ENCODE measurements at places on chromosomes 2 and 18.

- DNase-seq, result no peak
Measured at GRCh38 chr2:128179461-128179755, 88.4 kb downstream of the UGGT1 start.

DNA sequence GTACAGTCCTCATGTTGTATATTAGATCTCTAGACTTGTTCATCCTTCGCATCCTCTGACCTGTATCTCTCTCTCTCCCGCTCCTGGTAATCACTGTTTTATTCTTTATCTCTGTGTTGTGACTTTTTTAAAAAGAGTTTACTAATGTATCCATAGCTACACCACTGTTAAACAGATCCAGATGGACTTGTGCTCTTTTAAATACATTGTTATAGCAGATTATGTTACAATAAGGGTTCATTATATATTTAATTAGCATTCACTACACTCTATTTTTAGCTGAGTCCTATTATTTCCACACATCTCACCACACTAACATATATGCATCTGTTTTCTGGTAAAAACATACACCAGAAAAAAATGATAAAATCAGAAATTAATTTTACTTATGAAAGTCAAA is 90.5 kb downstream of the RBM43 start:
- no peak for DNase-seq

- DNase-seq, result no peak
Measured at GRCh38 chr2:240934701-240935102, 28.6 kb downstream of the CROCC2 start.

- DNase-seq, result no peak
Measured at GRCh38 chr2:1236606-1237005, 176.7 kb upstream of the TPO start.
